ENCODE measurements at places on chromosomes 7 and 10.

- DNase-seq: no peak
These were observed 289.0 kb downstream of the PLXDC2 start for GRCh38 chr10:20105236-20105635.

- no peak for DNase-seq
These were observed 675.8 kb downstream of the PCDH15 start for GRCh38 chr10:54125098-54125747.

DNA sequence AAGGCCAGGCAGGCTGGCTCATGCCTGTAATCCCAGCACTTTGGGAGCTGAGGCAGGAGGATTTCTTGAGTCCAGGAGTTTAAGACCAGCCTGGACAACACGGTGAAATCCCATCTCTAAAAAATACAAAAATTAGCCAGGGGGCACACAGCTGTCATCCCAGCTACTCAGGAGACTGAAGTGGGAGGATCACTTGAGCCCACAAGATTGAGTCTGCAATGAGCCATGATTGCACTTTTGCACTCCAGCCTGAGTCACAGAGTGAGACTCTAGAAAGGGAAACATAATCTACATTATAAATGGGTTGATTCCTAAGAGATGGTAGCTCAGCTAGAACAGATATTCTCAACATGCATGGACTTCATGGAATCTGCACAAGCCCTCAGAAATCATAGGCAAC lies 6.3 kb upstream of the LIPF start:
- DNase-seq: no peak

DNA sequence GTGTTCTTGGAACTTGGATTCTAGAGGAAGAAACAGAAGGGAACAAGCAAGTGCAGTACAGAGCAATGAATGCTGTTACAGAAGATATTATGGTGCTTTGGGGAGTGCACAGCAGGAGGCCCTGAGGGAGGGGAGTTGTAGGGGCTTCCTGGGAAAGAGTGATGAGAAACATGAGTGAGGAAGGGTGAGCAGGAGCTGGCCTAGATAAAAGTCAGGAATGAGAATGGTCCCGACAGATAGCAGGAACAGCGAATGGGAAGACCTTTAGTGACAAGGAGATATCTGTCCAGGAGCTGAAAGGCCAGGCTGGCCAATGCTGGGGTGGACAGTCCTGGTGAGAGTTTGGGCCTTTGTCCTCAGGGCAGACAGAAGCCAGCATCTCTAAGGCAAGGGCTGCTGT lies 20.6 kb upstream of the CCNJ start:
- no peak for DNase-seq

DNA sequence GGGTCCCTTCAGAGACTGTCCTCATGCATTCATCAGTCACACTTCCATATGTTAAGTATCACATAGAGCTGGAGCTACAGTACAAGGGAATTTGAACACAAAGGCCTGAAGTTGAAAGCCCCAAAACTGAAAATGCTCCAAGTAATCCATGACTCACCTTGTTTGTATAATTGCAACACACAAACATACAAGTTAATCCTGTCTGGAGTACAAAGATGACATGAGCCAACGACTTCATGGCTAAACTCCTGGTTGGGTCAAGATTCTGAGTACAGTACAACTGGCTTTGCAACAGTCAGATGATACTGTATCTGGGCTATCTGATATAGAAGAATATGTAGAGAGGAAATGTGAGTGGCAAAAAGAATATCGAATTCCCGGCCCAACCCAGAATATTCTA lies 73.1 kb upstream of the AASS start:
- DNase-seq: no peak

DNA sequence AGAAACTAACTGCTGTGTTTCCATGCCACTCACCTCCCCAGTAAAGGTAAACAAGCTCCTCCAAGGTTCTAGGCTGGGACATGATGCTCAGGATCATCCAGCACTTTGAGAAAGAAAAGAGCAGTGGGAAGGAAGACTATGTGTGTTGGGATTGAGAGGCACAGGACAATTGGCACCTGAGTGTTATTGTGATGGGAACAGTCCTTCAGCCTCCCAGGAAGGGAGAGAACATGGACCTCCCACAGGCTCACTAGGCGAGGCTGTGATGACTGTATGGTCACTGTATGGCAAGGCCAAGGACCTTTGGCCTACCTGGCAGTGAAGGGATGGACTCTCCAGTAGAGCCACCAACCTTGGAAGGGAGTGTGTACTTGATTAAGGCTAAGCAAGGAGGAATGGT lies 123.2 kb upstream of the UNC5B start:
- DNase-seq: no peak

DNA sequence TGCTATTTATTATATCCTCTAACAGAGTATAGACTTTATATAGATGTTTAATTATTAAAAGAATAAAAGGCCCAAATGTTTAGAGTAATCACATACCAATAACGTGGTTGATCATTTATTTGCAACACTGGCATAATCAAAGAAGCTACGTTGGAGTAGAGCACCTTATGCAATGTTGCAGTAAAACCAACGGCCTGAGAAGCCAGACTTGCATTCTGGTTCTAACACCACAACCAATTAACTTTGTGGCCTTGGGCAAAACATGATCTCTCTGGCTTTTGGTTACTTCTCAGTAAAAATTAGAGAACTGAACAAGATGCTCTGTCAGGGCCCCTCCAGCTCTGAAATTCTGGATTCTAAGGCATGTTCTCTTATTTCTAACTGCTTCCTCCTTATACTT lies 476.2 kb downstream of the GRM8 start:
- DNase-seq: no peak

- DNase-seq: no peak
These were observed 6.3 kb downstream of the SLC39A12 start for GRCh38 chr10:17958049-17958448.

DNA sequence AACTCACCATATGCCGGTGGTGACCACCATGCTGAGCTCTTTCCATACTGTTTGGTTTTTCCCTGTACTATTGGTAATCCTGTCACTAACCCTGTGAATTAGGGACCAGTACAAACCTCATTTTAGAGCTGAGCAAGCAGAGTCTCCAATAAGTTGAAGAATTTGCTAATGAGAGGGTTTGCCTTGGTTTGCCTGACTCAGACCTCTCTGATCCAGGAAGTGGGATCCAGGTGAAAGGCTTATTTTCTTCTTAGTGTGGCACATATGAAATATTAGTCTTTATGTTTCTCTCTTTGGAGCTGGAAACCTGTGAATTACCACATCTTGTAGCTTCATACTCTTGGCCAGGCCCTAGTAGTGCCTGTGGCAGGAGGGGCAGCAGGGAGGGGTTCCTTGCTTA lies 114.1 kb upstream of the IGFBP3 start:
- no peak for DNase-seq

GRCh38 chr10:97736403-97736901 lies 476 bp upstream of the ZFYVE27 start:
- no peak for DNase-seq

GRCh38 chr7:51160990-51161615 lies 155.5 kb downstream of the COBL start:
- DNase-seq: peak; percentile 31

DNA sequence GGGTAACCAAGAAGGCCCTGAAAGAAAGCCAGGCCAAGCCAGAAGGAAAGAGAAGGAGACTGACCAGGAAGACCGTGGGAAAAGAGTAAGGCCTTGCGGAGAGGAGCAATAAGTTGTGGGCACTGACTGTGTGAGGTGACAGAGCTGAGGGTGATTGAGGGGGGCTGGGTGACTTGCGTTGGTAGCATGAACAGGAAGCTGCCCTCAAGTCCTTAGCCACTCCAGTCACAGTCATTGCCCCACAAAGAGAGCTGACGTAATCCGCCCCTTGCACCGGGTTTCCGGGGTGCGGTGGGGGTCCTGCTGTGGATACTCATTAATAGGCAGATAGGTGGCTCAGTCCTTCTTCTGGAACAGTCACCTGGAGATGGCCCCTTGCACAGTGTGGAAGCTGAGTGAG lies 16.1 kb upstream of the DMBT1 start:
- DNase-seq: no peak

DNA sequence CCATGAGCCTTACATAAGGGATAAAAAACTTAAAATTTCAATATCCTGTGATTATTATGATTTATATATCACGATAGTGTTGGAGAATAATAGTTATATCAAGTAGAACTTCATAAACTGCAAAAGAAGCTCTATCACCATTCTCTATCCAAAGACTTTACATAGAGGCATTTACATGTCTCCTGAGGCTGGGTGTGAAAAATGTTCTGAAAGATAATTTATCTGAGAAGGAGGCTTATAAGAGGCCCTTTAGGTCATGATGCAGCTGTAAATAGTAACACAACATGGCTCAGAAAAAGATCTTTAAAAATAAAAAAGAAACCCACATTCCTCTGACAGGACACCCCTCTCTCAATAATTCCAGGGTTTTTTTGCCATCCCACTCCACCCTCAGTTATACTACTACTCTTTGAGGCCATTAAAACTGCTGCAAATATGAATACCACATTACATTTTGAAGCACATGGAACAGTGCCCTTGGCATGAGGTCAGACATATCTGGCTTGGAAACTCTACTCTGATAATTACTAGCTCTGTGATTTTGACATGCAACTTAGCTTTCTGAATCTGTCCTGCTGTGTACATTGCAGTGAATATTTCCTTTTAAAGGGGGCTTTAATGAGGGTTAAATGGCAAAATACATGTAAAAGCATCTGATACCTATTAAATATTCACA lies 55.5 kb downstream of the SLC16A12 start:
- DNase-seq: no peak

- no peak for DNase-seq
These were observed 3.2 kb downstream of the ICA1 start for GRCh38 chr7:8258734-8259133.

GRCh38 chr7:25395976-25396375 lies 167.7 kb upstream of the NPVF start:
- DNase-seq: no peak

DNA sequence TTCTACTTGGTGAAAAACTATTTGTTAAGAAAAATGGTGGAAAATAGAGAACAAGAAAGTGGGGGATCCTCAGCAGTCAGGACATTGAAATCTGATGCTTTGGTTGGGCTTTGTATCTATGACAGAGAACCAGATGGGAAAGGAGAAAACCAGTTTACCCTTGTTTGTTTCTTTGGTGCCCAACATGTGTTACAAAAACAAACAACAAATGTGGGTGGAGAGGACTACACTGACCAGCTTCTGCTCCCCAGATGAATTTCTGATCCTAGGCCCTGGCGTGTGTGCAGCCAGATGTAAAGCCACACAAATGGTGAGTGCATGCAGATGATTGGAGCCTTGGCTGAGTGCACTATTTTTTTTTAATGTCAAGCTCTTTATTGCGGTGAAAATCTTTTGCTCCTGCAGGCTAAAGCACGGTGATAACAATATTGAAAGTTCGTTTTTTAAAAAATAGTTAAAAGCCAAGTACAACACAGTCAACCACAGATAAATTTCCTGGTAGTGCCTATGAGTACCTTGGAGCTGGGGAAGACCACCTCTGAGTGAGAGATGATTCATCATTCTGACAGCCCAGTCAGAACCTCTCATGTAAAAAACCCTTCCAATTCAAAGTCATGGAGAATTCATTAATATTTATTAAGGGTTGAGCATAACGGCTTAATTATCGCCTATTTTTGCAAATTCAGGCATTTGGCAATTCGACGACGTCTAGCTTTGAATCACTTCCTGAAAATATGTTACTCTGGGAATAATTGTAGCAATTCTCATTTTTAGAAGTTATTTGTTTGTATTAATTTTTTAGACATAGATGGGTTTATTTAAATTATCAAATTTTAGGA lies 163.7 kb downstream of the AGMO start:
- no peak for DNase-seq

DNA sequence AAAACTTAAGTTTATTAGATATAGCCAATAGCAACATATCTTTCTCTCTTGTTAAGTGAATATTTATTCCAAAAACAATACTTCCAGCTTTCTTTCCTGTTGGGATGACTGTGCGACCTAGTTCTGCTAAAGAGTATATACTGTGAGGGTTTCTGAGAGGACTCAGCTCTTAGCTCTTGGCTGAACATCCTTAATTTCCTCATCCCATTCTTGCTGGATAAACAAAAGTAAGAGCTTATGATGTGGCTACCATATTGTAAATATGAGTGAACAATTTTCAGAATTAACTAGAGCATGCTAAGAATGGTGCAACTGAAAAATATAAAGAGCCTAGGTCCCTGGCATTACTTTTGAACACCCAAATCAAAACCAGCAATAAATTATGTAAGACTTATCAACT lies 279.5 kb upstream of the GNAI1 start:
- DNase-seq: no peak

DNA sequence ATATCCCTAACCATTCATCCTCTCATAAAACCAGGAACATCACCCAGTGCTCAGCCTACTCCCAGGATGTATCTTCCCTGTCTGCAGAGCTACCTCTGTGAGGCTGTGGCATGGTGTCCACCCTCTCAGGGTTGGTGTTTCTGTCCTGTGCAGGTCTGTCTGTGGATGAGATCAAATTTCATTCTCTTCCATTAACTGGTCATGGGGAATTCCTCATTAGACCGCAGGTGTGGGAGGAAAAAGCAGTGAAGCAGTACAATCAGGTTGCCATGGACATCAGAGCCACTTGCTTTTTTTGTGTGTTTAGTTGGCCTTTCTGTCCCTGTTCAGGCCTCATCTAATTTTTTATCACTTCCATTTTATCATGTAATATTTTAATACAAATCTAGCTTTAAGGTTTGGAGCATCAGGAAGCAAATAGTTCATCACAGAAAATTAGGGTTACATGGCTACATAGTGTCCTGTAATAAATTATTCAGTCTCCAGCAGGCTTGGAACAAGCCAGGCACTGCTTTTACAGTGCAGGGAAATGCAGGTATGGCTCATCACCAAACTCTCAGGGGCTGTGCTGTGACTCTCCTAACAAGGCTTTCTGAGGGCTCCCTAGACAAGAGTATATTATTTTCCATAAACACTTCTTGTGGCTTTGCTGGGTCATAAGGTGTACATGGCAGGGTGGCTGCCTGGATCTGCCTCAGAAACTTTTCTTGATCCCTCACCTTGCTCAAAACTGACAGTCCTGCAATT lies 594.9 kb upstream of the IGFBP3 start:
- no peak for DNase-seq

GRCh38 chr7:41698114-41698513 lies 4.8 kb downstream of the INHBA start:
- DNase-seq: no peak

DNA sequence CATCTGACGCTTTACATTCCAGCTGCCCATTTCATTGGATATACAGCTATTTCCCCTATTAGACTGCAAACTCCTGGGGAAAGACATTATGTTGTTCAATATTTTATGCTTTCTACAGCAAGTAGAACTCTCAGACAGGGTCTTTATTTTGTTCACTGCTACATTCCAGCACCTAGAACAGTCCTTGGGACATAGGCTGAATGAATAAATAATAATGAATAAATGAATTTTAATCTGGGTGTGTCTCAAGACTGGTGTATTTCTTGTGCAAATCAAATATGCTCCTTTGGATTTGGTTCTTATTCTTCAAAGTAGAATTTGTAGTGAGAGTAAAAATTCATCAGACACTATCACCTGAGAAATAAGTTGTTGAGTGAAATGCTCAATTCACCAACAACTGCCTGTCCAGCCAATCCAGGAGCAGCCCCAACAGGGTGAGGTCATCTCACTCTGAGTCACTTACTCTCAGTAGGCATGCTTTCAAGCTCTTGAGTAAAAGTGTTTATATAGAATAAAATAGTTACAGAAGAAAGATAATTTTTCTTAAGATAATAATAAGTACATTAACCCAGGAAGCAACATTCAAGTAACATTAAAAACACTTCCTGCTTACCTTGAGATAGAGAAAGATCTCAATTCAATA lies 287.5 kb upstream of the NPVF start:
- DNase-seq: no peak
